Activated CD4-positive, alpha-beta T cell treated with anti-CD3 and anti-CD28 coated beads, Interleukin-2, amount 50 U/mL, for 4 hours (primary cell): ENCODE measurements at places on chromosomes 7 and 10.

GRCh38 chr7:31776616-31777015 is 89.6 kb downstream of the PPP1R17 start:
- no peak for DNase-seq

- DNase-seq: no peak
Observed at GRCh38 chr10:7958442-7958841, 96.0 kb upstream of the GATA3 start.

- DNase-seq: no peak
Observed at GRCh38 chr7:158121441-158122045, 466.1 kb downstream of the PTPRN2 start.

- DNase-seq: no peak
Observed at GRCh38 chr10:99693933-99694583, 34.7 kb downstream of the ENTPD7 start.

GRCh38 chr7:91657483-91658071 is 222.9 kb downstream of the MTERF1 start:
- DNase-seq: no peak

DNA sequence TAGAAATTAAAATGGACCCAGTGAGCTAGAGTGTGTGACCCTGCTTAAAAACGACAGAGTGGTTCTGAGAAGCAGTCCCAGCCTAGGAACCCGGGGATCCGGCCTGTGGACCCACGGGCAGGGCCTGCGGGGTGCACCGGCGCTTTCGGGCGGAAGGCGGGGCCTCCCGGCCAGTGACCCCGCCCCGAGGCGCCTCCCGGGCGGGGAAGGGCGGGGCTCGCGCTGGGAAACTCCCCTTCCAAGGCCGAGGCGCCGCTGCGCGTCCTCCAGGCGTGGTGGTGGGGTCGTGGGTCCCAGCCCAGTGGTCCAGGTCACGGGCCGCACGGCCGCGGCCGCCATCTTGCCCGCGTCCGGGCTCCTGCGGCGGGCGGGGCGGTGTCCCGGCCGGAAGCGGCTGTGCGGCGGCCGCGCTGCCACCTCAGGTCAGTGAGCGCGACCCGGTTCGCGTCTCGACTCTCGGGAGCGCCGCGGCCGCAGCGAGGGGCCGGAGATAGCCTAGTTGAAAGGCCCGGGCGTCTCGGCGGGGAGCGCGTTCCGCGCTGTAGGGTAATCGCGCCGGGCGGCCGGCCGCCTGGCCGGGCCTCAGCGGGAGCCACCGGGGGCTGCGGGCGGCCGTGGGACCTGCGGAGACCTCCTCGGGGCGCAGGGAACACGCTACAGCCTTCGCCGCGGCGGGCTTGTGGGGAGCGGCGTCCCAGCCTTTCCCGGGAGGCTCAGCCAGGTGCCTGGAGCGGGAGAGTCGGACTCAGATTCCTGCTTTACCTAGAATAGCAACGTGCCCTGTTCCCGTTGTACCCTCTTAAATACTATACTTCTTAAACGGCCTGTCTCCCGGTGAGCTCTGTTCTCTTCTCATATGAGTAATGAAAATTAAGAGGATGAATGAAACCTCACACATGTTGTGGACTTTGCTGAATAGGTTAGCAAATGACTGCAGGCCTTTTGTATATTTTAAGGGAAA is at the start of gene MIOS:
Gene MIOS, plus strand, starts transcription at position 234 of the 961 bp plus-strand sequence. CDS start 5,592 bp downstream, outside the sequence.
- peak; percentile 72 for DNase-seq

- no peak for DNase-seq
Observed at GRCh38 chr10:51667678-51668335, 31.6 kb downstream of the CSTF2T start.

GRCh38 chr7:128770233-128770632 is 5.4 kb downstream of the OPN1SW start:
- no peak for DNase-seq

- DNase-seq: no peak
Observed at GRCh38 chr7:75658802-75659201, 79.9 kb downstream of the HIP1 start.

DNA sequence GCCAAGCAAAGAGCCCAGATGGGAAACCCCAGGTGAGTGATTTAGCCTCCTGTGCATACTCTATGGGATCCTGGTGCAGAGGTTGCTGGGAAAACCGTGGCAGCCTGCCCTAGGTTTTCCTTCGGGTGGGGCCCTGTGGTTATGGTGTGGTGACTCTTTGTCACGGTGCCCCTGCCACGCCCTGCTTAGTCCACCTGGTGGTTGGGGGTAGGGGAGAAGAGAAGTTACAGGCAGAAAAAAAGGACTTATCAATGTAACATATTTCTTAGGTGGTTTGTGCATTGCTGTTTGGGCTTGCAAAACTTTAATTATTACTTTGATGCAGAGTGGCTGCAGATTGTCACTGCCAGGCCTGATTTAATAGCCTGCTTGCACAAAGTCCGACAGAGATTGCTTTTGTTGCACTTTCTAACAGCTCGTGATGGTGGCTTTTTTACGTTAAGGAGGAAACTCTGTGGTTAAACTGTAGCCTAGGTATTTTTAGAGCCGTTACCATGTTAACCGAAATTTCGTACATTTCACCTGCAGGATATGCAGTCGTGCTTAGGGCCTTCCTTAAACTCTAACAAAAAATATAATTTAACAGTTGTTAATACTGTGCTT is 197.4 kb downstream of the RNLS start:
- peak; percentile 13 for DNase-seq

- no peak for DNase-seq
Observed at GRCh38 chr10:60291344-60291930, 98.2 kb downstream of the ANK3 start.

GRCh38 chr7:109044691-109045090 is 475.0 kb downstream of the DNAJB9 start:
- DNase-seq: no peak

DNA sequence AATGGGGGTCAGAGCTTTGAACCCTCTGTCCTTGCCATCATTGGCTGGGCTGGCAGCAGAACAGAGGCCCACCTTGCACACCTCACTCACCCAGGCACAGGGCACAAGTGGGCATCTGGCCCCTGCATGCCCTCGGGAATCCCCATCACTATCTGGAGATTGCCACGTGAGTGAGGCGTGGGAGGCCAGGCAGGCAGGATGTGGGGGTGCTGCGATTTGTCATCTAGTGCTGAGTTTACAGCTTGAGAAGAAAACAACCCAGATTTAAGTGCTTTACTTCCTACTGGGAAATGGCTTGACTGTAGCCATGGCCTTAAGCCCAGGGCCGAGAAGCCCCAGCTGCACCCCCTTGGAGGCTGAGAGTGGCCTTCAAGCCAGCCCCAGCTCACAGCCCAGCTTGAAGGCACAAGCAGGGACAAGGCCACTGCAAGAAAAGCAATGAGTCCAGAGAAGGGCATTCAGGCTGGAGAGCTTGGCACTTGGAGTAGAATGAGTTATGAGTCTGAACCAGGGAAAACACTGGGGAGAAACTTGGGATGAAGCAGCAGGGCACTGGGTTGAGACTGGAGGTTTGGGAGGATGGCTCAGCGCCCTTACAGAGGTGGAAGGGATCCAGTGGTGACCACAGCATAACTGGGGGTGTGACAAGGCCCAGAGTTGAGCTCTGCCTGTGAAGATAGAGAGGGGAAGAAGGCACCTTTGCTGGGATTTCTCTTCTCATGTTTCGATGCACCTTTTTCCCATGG is 123.0 kb downstream of the CXCL12 start:
- DNase-seq: no peak

GRCh38 chr10:31866118-31866670 is 62.4 kb downstream of the ARHGAP12 start:
- DNase-seq: no peak

DNA sequence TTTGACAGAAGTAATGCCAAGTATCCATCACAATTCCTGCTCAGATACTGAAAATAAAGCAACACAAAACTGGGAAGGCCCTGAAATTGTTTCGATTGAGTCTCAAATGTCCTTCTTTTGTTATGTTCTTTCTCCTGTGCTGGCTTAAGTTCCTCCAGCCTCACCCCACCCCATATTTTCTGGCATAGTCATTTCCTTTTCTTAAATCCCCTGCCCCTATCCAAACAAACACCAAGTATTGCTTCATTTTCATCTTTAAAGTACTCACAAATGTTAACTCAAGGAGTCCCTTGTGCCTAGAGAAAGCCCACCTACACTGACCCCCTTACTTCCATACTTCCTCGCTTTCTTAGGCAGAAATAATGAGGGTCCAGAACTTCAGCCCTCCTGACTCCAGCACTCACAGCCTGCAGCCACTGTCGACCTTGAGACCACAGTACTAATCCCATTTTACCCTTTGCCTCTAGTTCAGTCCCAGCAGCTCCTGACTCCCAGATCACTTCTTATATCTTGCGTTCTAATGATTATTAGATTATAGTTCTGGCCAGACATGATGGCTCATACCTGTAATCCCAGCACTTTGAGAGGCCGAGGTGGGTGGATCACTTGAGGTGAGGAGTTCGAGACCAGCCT is 73.2 kb upstream of the ST8SIA6 start:
- DNase-seq: no peak

DNA sequence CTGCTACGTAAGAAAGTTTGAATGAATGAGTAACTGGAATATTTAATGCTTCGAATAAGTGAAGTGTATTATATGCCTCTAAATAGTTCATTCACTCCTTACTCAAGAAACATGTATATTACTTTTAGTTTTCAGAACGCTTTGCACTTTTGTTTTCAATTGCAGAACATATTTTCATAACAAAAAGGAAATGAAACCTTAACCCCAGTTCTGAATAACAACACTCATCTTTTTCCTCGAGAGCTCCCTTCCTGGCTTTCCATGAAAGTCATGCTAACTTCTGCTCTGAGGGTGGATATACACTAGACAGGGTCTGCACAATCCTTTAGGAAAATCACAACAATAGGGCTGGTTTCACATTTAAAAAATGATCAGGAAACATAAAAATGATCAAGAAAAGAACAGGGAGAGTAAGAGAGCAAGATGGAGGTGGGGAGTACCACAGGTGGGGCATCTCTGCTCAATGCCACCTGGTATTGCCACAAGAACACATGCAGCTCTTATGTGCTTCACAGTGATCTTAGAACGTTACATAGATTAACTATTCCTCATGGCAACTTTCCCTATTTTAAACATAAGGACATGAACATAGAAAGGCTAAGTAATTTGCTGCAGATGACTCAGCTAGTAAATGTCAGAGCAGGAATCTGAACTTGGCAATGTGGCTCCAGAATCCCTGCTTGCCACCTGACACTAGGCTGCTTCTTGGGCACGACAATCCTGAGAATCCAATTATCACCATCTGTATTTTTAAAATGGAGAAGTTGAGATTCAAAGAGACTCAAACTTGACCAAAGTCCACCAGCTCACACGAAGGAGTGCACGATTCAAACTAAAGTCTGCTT is 219.5 kb upstream of the AOAH start:
- DNase-seq: no peak

GRCh38 chr10:124062390-124062789 is 31.0 kb downstream of the CHST15 start:
- no peak for DNase-seq

DNA sequence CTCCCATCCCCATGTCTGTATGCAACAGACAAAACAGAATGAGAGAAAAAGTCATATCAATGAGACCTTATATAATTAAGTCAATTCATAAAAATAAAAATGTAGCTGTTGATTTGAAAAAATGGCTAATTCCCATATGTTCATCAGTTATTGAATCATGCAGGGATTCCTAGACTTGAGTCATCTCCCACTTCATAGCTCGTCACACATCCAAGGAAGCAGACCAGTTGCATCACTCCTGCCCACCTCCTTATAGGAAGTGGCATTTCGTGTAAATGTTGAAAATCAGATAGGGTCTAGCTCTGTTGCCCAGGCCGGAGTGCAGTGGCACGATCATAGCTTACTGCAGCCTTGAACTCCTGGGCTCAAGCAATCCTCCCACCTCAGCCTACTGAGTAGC is 56.1 kb upstream of the SH2B2 start:
- DNase-seq: no peak

- DNase-seq: no peak
Observed at GRCh38 chr10:109912335-109913281, 10.7 kb downstream of the XPNPEP1 start.

DNA sequence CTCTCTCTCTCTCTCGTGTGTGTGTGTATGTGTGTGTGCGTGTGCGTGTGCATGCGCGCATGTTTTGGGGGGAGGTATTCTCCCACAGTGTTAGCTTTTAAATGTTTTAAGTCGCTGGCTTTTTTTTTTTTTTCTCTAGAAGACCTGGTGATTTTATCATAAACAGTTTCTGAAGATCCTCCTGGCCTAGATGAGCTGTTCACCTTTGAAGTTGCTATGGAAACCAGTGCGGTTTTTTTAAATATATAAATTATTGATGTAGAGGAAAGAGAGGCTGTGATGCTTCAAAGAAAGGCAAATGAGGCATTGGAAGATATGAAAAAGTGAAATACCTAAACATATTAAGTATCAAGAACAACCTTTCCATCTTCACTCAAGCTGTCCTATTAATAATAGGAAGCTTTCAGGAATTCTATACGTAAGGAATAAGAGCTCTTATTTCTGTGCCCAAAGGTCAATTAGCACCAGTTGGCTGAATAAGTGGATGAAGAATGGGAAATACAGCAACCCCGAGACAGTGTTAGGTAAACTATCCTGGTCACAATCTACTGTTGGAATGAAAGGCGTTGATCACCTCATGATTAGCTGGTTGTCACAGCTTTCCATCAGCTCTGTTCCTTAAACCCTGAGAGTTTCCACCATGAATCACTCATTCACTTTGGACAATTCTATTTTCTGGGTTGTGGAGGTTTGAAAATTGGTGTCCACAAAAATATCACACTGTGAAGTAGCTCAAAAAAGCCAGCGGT is 66.5 kb upstream of the SLC35G1 start:
- DNase-seq: no peak

DNA sequence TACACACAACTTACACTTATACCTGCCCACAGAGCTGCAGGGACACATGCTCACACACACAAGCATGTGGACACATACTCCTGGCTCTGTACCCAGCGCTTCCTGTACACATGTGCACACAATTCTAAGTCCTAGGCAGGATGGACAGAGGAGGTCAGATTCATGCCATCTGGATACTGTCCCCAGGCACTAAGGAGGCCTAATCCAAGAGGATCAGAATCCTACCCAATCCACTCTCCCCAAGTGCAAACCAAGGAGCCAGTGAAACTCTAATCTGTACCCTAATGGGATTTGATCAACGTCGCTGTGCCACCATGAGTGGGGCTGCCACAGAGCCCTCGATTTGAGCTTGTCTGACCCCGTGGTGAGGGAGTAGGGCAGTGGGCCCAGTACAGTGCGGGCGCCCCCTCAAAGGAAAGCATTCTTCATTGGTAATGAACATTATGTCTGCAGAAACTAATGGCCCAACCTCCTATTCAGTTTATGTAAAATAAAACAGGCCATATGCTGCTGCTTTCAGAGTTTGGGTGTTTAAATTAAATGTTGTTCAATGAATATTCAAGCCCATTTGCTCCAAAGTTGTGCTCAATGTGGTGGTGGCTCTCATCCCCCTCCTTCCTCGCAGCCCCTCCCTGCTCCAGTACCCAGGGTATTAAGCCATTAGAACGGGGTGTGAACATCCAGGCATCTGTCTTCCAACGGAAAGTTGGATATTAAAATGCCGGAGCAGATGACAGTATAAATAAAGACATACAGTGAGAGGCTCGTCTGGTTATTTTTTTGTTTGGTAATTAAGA is 26.4 kb downstream of the RPS24 start:
- no peak for DNase-seq

DNA sequence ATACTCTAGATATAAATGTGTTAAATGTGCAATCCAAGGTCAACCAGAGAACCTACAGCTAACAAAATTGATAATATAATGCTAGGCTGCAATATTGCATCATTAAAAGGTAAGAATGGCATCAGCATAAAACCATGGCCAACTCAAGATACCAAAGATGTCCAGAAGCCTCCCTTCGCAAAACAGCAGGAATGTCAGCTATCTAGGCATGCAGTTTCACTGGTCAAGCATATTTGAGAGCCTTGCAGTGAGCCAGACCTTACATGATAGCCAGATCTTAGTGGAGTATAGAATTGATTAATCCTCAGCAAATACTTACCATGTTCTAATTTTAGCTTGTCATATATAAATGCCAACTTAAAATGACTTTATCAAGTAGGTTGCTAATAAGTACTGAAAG is 138.8 kb downstream of the ZEB1 start:
- no peak for DNase-seq
